NCI-H226 (cell line): ENCODE measurements at places on chromosomes 7 and 10.

DNA sequence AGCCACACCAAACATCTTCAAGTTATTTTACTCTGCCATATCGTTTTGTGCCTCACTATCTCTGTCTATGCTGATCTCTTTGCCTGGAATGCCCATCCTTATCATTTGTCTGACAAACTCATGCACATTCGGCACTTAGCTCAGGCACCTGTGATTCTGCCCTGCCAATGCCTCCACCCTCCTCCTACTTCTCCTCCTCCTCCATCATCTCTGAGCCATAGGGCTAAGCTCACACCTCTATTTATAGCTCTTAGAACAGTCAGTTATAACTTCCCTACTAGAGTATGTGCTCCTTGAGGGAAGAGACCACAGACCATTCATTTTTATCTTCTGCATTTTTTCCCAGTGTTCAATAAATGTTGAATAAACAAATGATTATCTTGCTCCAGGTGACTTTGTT is 51.2 kb upstream of the CDK13 start:
- no peak for DNase-seq

DNA sequence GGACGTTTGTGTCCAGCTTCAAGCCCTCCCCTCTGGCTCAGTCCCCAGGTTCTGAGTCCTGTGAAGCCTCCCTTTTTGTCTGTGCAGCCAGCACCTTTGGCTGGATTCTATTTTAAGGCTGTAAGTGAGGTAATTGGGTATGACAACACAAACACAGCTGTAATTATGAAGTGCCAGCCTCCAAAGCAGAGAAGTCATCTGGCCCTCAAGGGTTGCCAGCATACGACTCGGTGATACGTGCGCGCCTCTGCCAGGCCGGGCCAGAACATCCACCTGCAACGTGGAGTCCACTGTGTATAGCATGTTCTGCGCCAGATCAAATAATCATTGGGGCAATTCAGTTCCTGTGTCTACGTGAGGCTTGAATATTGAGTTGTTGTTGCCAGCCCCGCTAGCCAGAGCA is 6.7 kb upstream of the FAM180A start:
- no peak for DNase-seq

DNA sequence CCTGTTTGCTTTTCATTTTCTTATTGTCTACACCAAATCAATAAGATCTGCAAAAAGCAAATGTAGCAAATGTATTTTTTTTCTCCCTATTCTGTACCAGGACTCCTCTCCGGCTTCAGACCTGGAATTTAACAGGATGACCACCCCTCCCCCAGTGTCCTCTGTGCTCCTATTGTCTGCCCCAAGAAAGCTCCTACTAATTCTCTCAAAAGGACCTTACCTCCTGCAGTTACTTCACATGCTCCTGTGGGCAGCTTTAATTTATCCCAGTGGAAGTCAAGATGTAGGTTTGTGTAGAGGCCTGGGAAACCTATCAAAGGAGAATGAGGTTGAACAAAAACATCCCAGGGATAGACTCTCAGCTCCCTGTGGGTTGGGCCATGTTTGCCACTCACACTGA is 31.3 kb downstream of the PLXNA4 start:
- DNase-seq, result no peak

DNA sequence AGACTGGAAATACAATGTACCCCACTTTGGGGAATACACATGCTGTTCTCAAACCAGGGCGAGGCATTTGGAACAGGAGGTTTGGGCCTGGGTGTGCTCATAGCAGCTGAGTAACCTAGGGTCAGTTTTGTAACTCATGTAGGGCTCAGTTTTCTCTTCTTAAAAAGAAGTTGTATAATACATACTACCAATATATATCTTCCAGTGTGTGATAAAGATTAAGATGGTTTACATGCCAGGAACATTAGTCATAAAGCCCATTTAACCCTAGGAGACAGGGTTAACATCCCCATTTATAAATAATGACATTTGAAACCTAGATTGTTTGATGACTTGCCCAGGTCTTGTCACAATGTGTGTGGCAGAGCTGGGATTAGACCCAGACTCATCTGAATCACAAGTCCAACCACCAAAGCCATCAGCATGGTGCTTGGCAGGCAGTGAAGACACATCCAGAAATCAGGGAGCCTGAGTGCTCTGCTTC is 6.0 kb downstream of the AKR1B10 start:
- DNase-seq, result peak; percentile 38

DNA sequence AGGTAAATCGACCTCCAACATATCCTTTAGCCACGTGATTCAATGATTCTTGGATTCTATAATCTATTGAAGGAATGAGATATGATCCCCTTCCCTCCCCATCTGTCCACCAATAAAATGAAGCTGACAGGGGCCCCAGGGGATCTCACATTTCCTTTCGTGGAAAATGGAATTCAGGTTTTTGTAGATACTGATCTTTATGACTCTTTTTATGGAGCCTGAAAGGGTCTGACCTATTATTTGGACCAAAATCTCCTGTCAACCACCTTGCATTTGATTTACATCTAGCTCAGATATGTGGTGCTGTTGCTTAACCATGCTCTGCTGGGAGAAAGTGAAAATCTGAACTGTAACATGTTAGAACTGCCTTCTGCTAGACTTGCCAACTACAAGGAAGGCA is 234.0 kb upstream of the CXCL12 start:
- no peak for DNase-seq

DNA sequence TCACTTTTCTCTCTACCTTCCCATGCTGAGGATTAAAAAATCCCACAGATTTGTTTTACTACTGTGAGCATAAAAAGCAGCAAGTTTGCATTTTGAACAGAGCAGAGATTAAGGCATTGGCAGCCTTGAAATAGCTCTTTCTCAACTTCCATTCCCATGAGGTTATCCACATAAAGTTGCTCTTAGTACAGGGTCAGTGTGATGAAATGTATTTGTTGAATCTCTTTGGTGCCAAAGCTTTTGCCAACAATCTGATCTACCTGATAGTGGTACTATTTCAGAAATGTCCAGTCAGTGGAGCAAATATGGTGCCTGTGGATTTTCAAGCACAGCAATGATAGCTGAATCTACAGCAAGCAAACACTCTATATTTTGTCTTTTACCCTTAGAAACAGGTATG is 254.8 kb downstream of the INHBA start:
- peak; percentile 82 for DNase-seq

DNA sequence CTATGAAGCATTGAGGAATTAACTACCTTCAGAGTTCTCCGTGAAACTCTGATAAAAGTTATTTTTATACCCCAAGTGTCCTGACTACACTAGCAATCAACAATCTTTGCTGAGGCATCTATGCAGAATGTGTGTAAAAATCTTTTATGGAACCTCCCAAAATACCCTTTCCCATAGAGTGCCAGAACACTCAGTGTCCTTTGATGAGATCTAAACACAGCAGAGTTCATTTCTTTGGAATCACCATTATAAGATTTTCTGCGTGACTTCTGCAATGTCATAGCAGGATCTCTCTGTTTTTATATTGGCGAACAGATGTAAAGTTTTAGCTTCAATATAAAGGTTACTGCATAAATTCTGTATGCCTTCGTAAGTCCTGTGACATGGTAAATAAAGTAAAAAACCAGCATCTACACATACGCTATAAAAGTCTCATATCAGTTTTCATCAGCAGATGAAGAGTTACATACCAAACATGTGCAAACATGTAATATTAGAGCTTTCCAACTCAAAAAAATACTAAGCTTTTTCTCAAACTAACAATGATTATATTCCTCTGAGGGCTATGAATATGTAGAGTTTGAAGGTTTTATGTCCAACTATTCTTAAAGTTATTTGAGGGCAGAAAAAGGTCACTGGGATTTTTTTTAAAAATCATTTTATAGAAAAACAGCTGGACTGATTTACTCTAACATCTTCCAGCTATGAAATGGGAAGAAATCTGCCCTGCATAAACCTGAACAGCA is 67.2 kb downstream of the SKIDA1 start:
- DNase-seq, result no peak

GRCh38 chr7:127667017-127667670 is 15.2 kb downstream of the SND1 start:
- peak; percentile 51 for DNase-seq

GRCh38 chr7:5677538-5678294 is 103.7 kb downstream of the RNF216 start:
- peak; percentile 92 for DNase-seq
